ENCODE measurements at places on chromosomes 6 and 20.

- DNase-seq = no peak
These were observed 239.6 kb downstream of the LRFN2 start for GRCh38 chr6:40347571-40348011.

DNA sequence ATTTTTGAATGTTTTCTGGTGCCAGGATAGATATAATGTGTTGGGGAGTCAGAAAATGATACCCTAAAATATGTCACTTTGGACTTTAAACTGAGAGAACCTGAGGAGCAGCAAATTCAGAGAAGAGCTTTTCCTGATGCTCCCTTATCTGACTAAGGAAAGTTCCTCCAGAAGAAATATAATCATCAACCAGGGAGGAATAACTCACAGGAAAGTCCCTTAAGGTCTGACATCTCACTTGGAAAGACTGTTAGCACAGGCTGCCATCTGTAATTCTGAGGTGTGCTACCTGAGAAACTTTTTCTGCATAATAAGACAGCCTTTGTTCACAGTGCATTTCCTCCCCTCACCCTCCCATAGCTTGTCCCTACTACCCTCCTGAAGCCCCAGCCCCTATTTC is 218.6 kb downstream of the SYNE1 start:
- DNase-seq = no peak

GRCh38 chr6:56223995-56224394 is 23.4 kb downstream of the COL21A1 start:
- no peak for DNase-seq

- DNase-seq = no peak
These were observed 971 bp downstream of the NFKBIE start for GRCh38 chr6:44264154-44265006.

DNA sequence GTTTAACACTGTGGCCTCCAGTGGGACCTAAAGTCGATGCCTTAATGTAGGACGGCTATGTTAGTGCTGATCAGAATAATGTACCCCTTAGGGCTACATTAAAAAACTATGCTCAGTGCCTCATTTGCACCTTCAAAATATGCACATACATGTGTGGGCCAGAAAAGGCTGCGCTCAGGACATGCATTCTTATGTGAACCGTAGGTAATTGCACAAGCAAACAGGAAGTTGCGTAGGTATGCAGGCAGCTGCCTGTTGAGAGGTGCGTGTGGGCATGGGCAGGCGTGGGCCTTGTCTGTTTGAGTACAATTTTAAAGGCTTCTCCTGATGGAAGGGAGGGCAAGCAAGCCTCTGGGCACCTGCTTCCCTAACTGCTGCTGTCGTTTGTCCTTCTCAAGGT is 116.2 kb upstream of the JAG1 start:
- DNase-seq = no peak

GRCh38 chr6:148565321-148565926 is 181.4 kb upstream of the UST start:
- DNase-seq = no peak

- DNase-seq = no peak
These were observed 173.0 kb downstream of the AIG1 start for GRCh38 chr6:143233554-143234285.

- DNase-seq = no peak
These were observed 79.3 kb downstream of the TBC1D7 start for GRCh38 chr6:13248994-13249393.

- DNase-seq = no peak
These were observed 260.8 kb downstream of the ZFAND3 start for GRCh38 chr6:38080360-38080759.

DNA sequence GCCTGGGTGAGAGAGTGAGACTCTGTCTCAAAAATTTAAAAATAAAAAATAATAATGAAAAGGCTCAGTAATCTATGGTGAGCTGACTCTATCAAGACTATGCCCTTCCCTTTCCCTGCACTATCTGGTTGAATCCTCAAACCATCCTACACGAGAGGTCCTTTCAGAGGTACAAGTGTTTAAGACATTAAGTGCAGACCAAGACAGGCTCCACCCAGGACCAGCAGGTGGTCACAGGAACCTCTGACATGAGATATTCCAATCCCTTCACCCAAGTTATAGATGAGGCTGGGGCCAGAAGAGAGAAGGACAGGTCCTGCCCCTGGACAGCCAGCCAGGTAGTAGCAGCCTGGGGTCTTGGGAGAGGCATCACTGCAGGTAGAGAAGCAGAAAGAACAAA is 182.6 kb downstream of the NFATC2 start:
- no peak for DNase-seq

DNA sequence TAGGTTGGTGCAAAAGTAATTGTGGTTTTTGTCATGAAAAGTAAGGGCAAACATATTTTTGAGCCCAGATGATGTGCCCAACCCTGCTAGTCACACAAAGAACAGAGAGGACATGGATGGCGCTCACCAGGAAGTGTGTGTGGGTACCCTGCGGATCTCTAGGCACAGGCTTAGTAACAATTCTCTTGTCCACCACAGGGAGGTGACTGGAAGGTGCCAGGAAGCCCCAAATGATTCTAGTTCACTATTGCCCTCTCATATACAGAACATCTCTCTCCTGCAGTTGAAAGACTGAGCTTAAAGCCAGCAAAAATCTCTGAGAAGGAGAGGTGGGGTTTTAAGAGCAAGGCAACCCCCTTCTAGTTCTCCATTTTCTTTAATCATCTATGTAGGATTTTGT is 272.1 kb upstream of the TAB2 start:
- DNase-seq = no peak

- no peak for DNase-seq
These were observed 40.7 kb downstream of the PREX1 start for GRCh38 chr20:48786951-48787705.

- DNase-seq = no peak
These were observed 359.7 kb downstream of the ARHGAP18 start for GRCh38 chr6:129350278-129350677.

DNA sequence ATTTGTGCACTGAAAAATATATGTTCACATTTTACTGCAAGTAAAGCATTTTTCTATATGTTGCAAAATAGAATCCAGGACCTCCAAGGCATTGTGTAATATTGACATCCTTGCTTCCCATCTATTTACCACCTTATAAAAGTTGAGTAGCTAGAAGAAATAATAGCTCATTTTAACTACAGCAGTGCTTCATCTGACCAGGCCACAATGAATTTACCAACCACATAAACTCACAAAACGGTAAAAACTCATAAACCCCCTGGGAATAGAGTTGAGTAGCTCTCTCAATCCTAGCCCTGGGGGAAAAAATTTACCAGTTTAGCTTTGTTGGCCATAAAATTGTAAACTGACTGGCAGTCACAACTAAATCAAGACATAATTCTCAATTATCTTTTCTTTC is 3.9 kb downstream of the ATXN1 start:
- DNase-seq = no peak

DNA sequence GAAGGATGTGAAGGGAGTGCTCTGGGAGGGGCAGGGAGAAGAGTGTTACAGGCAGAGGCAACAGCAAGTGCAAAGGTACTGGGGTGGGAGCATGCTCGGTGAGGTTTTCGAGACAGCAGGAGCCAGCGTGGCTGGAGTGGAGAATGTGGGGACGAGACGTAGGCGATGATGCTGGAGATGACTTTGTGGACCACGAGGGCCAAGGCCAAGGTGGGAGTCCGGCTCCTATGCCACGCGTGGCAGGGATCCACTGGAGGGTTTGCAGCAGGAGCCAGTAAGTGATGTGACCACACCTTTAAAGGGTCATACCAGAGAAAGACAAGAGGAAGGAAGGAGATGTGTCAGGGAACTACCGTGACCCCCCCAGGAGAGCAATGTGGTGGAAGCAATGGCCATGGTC is 7.3 kb downstream of the PTGIS start:
- no peak for DNase-seq

DNA sequence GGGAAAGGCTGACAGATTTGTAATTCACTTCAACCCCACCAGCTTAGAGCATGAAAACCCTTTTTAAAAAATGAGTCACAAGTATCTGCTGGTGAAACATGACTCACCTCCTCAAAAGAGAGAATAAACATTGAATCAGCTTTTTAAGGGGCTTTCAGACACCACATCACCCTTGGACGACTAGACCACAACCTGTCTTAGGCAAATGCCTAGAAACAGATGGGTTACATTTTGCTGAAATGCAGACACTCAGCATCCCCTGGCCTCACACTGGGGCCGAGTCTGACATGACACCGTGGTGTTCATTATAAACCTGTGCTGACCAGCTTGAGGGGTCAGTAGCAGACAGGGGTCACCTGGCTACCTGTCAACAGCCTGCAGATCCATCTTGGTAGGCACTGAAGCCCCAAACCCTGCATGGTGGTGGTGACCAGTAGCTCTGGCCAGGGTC is 175.3 kb upstream of the CST7 start:
- DNase-seq = no peak

DNA sequence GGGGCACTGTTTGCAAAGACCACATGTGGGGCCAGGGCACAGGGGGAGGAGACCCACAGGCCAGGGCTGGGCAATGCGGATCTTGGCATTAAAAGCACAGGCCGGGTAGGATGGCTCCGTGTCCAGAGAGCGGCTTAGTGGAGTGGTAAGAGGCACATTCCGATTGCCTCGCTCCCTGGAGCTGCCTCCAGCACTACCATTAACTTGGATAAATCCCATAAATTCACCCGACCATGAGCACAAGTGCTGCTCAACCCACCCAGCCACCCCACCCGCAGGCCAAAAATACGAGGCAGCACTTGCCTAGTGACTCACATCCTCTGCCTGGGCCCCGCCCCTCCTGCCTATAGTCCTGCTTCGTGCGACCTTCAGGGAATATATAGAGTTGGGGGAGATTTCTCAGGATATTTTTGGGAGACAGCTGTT is 67.5 kb upstream of the QKI start:
- no peak for DNase-seq

DNA sequence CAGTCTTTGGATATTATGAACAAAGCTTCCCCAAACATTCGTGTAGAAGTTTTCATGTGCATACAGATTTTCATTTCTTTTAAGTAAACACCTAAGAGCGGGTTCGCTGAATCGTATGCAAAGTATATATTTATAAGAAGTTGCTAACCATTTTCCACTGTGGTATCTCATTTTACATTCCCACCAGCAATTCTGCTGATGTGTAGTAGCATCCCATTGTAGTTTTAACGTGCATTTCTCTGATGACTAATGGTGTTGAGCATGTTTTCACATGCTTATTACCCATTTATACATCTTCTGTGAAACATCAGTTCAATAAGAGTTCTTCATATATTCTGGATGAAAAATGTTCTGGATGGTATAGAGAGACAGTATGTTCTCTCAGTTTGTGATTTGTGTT is 97.4 kb downstream of the IYD start:
- no peak for DNase-seq

DNA sequence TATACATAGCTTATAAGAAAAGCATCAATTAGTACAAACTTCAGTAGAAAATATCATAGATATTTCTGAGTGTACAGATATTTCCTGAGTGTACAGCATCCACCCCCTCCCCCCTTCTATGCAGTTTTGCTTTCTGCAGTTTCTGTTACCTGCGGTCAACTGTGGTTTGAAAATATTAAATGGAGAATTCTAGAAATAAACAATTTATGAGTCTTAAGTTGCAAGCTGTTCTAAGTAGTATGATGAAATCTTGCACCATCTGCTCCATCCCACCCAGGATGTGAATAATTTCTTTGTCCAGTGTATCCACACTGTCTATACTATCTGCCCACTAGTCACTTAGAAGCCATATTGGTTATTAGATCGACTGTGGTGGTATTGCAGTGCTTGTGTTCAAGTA is 15.8 kb upstream of the GPR63 start:
- no peak for DNase-seq

DNA sequence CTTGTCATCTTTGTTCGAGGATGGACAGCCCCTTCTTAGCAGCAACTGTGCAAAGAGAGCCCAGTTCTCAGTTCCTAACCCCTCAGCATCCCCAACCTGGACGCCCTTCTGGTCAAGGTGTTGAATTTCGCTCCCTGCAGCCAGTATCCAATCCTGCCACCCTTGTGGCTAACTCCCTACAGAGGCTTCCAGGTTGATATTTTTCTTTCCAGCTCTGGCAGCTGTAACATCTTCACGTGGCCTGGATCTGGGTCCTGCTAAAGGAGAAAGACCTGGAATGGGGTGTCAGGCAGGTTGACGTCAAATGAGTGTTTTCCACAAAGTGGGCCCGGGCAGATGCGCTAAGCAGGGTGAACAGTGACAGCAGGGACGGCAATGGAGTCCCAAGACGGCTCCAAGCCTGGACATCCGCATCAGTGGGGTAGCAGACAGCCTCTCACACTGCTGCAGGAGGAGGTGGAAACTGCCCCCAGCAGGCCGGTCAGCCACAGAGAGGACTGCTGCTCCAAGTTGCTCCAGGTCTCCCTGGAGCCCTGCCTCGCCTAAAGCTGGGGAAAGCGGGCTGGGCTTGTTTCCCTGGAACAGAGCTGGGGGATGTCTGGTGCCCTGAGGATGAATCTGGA is 1.0 kb upstream of the YTHDF1 start:
- DNase-seq = no peak

GRCh38 chr6:83273596-83273995 is 80.4 kb downstream of the RWDD2A start:
- DNase-seq = no peak

DNA sequence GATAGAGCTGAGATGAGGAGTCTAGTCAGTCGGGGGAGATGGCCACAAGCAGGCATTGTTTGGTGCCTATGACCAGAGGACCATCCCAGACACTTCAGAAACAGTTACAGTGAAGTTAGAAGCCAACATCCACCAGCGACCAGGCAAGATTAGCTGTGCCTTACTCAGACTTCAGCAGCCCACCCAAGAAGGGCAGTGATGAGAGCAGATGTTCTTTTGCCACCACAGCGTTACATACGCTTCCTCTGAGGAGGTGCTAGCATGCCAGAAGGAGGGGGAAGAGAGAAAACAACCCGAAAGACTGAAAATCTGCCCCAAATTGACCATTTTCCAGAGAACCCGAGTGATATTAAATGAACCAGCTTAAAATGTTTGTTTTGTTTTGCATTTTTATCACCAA is 186.8 kb downstream of the PRL start:
- DNase-seq = no peak

GRCh38 chr6:157019733-157020132 is 242.6 kb downstream of the ARID1B start:
- DNase-seq = no peak

DNA sequence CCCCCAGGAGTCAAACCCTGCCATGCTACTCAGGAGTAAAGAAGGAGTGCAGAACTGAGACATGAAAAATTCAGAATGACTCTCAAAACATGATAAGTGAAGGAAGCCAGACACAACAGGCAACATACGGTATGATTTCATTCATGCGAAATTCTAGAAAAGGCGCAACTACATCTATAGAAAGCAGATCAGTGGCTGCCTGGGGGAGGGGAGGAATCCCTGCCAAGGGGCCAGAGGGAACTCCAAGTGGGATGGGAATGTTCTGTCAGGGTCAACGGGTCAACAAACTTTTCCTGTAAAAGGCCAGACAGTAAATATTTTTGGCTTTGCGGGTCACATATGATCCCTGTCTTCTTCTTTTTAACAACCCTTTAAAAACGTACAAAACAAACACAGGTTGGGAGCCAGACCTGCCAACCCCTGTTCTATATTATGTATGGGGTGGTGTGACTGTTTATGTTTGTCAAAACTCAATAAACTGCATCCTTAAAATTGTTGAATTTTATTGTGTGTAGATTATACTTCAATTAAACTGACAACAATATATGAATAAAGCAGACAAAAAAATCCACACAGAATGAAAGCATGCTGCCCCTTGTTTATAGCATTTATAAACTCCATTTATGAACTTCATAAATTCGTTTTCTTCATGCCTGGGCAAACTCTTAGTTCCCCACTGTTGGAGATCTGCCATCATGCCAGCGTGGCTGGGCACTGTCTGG is 56.6 kb upstream of the TRAF3IP2 start:
- no peak for DNase-seq

All from hypothalamus (tissue), 51 donors.